ENCODE measurements at places on chromosomes 11 and 22.

- DNase-seq: no peak
Measured at GRCh38 chr11:34252015-34252414, 105.8 kb downstream of the ABTB2 start.

DNA sequence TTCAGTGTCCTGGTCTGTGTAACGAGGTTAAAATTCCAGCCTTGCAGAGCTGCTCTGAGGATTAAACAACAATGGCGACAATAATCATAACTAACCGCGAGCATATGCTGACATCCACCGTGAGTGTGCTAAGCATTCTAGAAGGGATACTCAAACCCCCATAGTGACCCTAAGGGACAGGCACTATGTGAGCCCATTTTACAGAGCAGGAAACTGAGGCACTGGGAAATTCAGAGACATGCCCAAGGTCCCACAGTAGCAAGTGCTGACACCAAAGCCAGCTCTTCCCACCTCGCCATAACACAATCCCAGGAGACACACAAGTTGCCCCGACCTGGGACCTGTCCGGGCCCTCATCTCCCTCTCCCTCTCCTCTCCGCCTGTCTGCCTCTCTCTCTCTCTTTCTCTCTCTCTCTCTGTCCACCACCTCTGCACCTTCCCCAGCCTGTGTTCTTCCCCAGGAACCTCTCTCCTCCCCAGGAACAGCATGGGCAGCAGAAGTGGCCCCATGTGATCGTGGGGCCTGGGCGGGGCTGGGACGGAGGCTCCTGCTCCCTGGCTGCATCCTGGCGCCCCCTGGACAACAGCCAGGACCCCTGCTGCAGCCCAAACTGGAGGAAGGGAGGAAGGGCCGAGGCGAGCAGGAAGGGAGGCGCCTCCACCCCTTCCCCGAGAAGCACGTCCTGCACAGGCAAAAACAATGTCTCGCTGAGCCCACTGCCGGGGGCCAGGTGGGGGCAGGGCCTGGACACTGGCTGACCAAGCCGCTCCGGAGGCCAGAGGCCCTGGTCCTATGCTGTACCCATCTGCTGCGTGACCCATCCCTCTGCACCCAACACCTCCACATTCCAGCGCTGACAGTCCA, 14.8 kb upstream of the MFNG start:
- DNase-seq: no peak

- DNase-seq: no peak
Measured at GRCh38 chr11:109037856-109038780, 373.2 kb downstream of the DDX10 start.

- no peak for DNase-seq
Measured at GRCh38 chr11:11931461-11932055, 76.9 kb downstream of the DKK3 start.

DNA sequence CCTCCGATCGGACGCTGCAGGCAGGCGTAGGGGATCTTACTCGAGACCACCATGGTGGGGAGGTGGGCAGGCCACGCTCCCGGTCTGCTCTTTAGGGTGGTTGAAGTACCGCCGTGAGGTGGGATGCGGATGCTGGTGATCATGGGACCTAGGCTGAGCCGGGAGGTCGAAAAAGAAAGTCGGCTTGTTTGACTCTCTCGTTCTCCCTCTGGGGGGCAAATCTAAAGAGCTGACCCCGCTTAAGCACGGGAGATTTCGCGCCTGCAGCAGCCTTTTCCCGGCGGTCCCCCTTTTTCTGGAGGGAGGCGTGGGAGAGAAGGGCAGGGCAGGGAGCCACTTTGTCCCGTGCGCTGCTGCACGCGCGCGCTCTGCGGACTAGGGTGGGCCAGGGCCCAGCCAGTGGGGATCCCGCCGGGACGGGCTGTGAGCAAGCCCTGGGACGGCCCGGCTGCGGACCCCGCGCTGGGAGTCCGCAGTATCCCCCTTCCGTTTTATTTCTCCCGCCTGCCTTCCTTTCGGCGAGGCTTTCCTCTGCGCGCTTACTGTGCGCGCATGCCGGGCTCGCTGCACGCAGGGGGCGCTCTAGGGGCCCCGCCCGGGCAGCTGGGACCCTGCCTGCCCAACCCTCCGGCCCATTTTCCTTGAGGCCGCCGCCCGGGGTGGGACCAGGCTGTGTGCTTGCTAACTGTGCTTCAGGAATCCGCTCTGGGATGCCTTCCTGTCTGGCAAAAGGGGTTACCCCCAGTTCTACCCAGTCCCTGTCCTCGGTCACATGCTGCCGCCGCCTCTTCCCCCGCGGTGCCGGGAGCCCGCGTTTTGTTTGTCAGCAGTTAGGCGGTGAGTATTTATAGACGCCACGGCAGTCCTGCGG, 81.0 kb downstream of the PRR5L start:
- no peak for DNase-seq

GRCh38 chr11:57566905-57567514, 462 bp downstream of the UBE2L6 start:
- no peak for DNase-seq

GRCh38 chr11:107598225-107599139, 7.5 kb downstream of the ELMOD1 start:
- no peak for DNase-seq

DNA sequence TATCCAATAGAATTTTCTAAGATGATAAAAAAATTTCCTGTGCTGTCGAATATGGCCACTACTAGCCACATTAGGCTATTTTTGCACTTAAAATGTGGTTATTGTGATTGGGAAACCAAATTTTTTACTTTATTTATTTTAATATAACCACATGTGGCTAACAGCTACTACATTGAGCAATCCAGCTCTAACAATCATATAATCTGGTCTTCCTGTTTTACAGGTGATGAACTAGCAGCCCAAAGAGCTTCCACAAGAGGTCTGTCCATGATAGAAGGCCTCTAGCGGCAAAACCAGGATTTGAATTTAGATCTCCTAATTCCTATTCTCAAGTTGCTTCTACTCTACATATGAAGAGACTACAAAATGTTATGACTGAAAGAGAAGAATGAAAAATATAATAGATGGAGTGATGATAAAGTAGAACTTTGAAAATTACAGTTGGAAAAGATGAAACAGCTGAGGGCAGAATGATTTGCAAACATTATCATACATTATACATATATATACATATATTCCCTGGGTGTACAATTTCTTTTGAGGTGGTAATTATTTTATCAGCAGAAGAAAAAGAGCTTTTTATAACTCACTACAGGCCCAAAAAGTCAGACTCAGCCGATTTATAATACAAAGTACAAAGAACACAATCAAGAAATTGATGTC, 363.5 kb upstream of the PITPNB start:
- DNase-seq: no peak

- DNase-seq: no peak
Measured at GRCh38 chr11:21675049-21675616, 517.8 kb upstream of the ANO5 start.

DNA sequence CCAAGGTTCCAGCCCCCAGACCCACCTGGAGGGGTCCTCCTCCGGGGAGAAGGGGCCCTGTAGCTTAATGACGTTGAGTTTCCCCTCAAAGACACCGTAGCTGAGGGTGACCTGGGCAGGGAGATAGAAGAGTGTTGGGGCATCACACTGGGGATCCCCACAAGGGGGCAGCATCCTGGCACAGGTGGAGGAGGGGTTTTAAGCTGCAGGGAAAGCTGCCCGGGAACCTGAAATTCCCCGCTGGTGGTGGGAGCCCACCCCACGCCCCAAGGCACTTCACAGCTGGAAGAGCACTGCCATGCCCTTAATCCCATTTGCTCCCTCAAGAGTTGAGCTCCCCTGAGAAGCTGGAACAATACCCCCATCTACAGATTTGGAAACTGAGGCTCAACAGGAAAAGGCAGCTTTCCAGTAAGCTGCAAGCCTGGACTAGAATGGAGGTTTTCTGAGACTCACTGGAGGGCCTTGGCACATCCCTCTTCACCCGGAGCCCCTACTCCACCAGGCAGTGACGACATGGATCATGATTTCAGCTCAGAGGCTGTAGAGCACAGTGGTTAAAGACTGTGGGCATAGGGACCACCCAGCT, 13.7 kb downstream of the MFNG start:
- no peak for DNase-seq

- no peak for DNase-seq
Measured at GRCh38 chr11:10899121-10899830, 41.4 kb upstream of the ZBED5 start.

- DNase-seq: no peak
Measured at GRCh38 chr11:5267033-5267563, 2.6 kb downstream of the HBE1 start.

DNA sequence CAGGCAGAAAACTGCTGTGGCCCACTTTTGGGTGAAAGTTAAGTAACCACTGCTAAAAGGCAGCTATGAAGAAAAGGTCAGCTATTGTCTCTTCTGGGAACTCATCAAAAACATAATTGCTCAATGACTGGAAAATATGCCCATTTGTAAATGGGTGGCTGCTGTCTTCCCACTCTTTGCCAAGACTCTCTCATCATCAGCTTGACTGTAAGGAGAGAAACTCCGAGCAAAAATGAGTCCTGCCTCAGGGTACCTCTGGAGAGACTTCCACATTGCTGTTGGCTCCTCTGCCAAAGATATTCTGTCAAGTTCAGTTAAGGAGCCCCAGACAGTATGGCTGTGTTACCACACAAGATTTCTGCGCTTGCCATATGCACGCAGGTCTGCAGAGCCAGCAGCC, 138.7 kb downstream of the BBOX1 start:
- no peak for DNase-seq

DNA sequence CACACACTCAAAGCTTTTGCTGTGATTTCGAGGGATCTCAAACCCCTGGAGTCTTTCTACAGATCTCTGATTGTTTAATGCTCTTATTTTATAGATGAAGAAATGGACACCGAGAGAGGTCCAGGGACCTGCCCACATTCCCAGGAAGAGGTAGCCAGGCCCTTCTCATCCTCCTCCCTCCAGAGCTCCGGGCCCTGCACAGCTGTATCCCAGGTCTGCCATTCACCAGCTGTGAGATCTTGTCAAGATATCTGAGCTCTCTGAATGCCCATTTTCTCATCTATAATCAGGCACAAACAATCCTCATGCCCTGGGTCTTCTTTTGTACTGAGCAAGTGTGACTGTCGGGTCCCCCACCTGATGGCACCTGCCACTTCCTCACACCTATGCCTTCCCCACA, 98.2 kb upstream of the ALX4 start:
- DNase-seq: no peak

DNA sequence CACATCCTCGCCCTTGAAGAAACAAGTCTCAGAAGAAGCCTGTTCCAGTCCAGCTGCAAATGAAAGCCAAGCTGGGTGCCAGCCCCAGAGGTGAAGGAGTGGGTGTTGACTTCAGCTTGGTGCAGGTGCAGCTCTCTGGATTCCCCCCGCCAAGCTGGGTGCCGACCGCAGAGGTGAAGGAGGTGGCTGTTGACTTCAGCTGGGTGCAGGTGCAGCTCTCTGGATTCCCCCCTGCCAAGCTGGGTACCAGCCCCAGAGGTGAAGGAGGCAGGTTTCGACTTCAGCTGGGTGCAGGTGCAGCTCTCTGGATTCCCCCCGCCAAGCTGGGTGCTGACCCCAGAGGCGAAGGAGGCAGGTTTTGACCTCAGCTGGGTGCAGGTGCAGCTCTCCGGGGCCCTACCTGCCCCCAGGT, 1234.0 kb downstream of the TBC1D22A start:
- no peak for DNase-seq

DNA sequence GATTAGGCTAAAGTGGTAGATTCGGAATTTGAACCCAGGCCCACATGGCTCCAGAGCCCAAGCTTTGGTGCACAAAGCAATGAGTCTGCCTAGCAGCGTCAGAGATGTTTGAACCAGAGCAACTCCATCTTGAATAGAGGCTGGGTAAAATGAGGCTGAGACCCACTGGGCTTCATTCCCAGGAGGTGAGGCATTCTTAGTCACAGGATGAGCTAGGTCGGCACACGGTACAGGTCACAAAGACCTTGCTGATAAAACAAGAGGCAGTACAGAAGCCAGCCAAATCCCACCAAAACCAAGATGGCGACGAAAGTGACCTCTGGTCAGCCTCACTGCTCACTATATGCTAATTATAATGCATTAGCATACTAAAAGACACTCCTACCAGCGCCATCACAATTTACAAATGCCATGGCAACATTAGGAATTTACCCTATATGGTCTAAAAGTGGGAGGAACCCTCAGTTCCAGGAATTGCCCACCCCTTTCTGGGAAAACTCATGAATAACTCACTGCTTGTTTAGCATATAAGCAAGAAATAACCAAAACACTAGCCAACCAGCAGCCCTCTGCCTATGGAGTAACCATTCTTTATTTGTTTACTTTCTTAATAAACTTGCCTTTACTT, 40.3 kb upstream of the DAGLA start:
- no peak for DNase-seq

- no peak for DNase-seq
Measured at GRCh38 chr11:17771841-17772401, 37.3 kb downstream of the KCNC1 start.

DNA sequence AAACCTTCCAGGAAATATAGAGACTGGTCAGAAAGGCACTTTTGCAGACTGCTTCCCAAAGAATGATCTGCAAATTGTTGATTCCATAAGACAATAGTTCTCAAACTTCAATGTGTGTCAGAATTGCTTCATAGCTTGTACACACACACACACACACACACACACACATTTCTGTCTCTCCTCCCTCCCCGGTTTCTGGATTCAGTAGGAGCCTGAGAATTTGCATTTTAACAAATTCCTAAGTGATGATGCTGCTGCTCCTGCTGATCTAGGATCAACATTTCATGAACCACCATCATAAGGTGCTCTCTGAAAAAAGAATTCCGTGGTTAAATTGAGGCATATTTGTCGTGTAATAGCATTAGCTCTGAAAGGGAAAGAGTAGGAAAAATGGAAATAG, 35.3 kb upstream of the FZD4 start:
- no peak for DNase-seq

- no peak for DNase-seq
Measured at GRCh38 chr11:43935424-43935979, 6.9 kb upstream of the C11orf96 start.

GRCh38 chr22:45997077-45997776, 20.3 kb upstream of the WNT7B start:
- peak; percentile 89 for DNase-seq

DNA sequence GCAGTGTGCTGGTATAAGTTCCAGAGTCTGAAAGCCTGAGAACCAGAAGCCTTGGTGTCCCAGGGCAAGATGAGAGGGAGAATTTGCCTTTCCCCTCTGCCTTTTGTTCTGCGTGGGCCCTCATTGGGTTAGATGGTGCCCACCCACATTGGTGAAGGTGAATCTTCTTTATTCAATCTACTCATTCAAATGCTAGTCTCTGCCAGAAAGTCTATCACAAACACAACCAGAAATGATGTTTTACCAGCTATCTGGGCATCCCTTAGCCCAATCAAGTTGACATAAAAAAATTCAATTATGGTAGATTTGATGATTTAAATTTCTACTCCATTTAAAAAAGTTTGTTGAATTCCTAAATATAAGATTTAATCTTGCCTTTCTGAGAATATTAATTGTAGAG, 22.2 kb downstream of the CSTPP1 start:
- DNase-seq: no peak

GRCh38 chr22:23137905-23138561, 3.8 kb downstream of the RSPH14 start:
- peak; percentile 70 for DNase-seq

DNA sequence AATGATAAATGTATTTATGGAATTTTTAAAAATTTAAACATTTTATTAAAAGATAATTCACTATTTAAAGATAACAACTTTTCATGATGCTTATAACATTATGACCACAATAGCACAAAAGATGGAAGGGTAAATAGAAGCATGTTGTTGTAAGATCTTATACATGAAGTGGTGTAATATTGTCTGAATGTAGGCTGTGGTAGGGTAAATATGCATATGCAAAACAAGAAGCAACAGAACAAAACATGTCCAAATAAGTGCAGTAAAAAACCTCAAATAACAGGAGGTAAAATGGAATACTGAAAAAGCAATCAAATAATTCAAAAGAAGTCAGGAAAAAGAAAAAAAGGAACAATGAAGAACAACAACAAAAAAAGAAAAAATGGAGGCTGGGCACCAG, 56.0 kb downstream of the ADM start:
- DNase-seq: no peak

All from GF-D8 (cell line).